Heart right ventricle (tissue), 16 donors: ENCODE measurements at places on chromosomes 16 and 17. TPM values are rescaled to one million over a fixed set of nuclear protein-coding genes. Genes with fewer than 3 reads are reported as not detected.

- H3K4me3 ChIP-seq = no peak overlapping the region
- no peaks in the 10 kb centered on the region for H3K27me3 ChIP-seq
- peak; percentile 64 for DNase-seq
- H3K27ac ChIP-seq = peak overlapping the region; percentile 81
- no peaks in the 10 kb centered on the region for H3K36me3 ChIP-seq
- peaks cover 28% of the 10 kb centered on the region for H3K4me1 ChIP-seq
These were observed 136.6 kb downstream of the COPRS start for GRCh38 chr17:31722251-31723056.

PRSS33 gene
- total RNA-seq = not detected

DNA sequence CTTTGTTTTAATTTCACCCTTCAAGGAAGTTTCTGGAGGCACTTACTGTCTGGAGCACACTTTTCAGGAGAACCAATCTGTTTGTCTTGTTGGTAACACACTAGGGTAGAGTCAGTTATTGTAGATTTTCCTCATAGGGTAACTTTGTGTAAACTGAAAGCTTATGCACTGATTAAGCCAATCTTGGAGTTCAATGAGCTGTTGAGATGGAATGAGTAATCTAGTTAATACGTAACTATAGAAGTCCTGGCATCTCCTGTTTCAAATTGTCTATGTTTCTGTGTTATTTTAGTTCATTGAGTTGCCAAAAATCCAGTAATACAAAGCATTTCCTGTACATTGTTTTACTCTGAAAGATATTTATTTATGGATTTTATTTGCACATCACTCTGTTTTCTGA is 111.6 kb upstream of the HAS3 start:
- H3K4me1 ChIP-seq = no peaks in the 10 kb centered on the region
- H3K27me3 ChIP-seq = no peaks in the 10 kb centered on the region
- no peaks in the 10 kb centered on the region for H3K36me3 ChIP-seq
- no peak overlapping the region for H3K4me3 ChIP-seq
- peak overlapping the region; percentile 1 for H3K27ac ChIP-seq

- H3K4me3 ChIP-seq = no peak overlapping the region
- DNase-seq = no peak
- no peaks in the 10 kb centered on the region for H3K27me3 ChIP-seq
- H3K27ac ChIP-seq = no peak overlapping the region
- H3K36me3 ChIP-seq = no peaks in the 10 kb centered on the region
These were observed 96.4 kb downstream of the PLCG2 start for GRCh38 chr16:81875461-81875860.

DNA sequence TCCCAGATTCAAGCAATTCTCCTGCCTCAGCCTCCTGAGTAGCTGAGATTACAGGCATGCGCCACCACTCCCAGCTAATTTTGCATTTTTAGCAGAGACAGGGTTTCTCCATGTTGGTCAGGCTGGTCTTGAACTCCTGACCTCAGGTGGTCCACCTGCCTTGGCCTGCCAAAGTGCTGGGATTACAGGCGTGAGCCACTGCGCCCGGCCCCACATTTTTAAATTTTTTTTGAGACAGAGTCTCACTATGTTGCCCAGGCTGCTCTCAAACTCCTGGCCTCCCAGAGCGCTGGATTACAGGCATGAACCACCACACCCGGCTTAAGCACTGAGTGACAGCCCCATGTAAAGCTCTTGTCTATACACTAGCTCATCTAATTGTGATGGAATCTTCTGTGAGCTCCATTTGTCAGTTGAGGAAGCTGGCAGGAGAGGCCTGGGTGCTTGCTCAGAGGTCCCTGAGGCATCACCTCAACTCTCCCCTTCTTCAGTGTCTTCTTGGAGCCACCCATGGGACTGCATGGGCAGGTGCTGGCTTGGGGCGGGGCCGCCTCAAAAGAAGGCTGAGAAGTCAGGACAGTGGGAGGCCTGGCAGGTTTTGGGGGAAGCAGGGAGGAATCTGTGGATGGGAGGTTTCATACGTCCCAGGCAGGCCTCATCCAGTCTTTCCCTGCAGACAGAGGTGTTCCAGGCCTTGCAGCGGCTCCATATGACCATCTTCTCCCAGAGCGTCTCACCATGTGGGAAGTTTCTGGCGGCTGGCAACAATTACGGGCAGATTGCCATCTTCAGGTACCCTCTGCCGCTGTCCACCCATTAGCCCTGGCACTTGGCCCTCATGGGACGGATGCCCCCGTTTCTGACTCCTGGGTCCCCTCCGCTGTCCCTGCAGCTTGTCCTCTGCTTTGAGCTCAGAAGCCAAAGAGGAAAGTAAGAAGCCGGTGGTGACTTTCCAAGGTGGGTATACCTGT is 1.5 kb downstream of the THOC6 start:
- H3K27me3 ChIP-seq = peaks cover 17% of the 10 kb centered on the region
- H3K4me1 ChIP-seq = peaks cover 48% of the 10 kb centered on the region
- H3K4me3 ChIP-seq = no peak overlapping the region

- no peak for DNase-seq
- peaks cover 17% of the 10 kb centered on the region for H3K4me1 ChIP-seq
- H3K27me3 ChIP-seq = peaks cover 38% of the 10 kb centered on the region
- peak overlapping the region; percentile 53 for H3K4me3 ChIP-seq
- peaks cover 5% of the 10 kb centered on the region for H3K36me3 ChIP-seq
These were observed 1.4 kb downstream of the SYNGR3 start for GRCh38 chr16:1991135-1991551.

DNA sequence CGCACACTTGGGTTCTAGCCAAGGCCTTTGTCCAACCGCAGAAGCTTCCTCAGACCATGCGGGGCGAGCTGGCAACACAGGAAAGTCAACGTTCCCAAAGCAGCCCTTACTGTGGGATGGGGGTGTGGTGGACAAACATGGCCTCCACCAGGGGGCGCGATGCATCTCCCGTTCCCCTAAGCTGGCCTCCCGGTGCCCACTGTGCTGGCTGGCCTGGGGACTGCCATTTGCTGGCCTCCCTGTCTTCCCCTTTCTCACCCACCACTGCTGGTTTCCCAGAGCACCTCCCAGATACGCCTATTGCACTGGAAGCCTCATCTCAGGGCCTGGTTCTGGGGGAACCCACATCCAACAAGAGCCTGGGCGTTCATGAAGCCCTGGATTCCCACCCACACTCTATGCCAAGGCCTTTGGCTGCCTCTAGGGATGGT is 145.3 kb downstream of the IRF8 start:
- peaks cover 73% of the 10 kb centered on the region for H3K27me3 ChIP-seq
- DNase-seq = peak; percentile 46
- H3K4me3 ChIP-seq = no peak overlapping the region
- H3K4me1 ChIP-seq = no peaks in the 10 kb centered on the region

DOC2B gene
- 13.0 TPM for total RNA-seq

GRCh38 chr16:23979982-23980381 is 144.2 kb downstream of the PRKCB start:
- no peak overlapping the region for H3K27ac ChIP-seq
- no peak for DNase-seq
- no peaks in the 10 kb centered on the region for H3K4me1 ChIP-seq
- H3K36me3 ChIP-seq = no peaks in the 10 kb centered on the region
- no peaks in the 10 kb centered on the region for H3K27me3 ChIP-seq
- H3K4me3 ChIP-seq = no peak overlapping the region

EVI2B gene
- 8.3 TPM for total RNA-seq
